ENCODE measurements at places on chromosomes 5 and 9.

GRCh38 chr5:40364441-40364840 lies 315.3 kb upstream of the PTGER4 start:
- H3K4me1 ChIP-seq: no peaks in the 10 kb centered on the region
- H3K4me3 ChIP-seq: no peak overlapping the region
- no peaks in the 10 kb centered on the region for H3K36me3 ChIP-seq
- DNase-seq: no peak
- no peaks in the 10 kb centered on the region for H3K27me3 ChIP-seq
- H3K27ac ChIP-seq: no peak overlapping the region

- H3K36me3 ChIP-seq: no peaks in the 10 kb centered on the region
- no peak for DNase-seq
- H3K27ac ChIP-seq: no peak overlapping the region
- no peaks in the 10 kb centered on the region for H3K4me1 ChIP-seq
- no peaks in the 10 kb centered on the region for H3K27me3 ChIP-seq
Observed at GRCh38 chr5:61731946-61732314, 399.9 kb downstream of the ZSWIM6 start.

DNA sequence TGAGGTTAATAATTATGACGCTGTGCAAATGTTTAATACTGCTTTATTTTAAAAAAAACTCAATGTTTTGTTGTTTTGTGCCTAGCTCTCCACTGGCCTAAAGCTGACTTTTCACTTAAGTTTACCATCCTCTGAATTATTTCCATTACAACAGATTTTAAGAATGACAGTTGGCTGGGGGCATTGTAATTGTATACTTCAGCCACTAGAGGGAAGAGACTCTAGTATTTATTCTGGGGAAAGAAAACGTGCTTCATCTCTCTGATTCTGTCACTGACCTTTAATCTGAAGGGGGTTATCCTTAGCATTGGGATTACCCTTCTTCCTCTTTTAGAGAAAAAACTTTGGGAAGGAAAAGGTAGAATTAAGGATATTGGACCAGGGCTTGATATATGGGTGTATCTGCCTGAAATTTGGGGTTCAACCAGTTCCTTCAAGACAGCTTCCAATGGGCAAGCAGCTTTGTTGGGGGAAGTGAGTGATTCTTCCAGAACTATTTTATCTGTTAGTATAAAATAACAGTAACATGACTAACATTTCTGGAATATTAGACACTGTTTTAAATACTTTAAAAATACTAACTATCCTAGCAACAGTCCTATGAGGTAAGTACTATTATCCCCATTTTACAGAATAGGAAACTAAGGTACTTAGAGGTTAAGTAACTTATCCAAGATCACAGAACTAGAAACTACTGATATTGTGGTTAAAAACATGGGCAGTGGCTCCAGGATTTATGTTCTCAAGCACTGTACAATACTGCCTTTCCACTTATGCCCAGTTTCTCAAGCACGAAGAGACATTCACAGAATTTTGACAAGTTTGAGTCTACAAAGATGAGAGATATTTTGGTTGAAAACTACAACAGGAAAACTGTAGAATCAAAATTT lies 208.4 kb downstream of the CD180 start:
- DNase-seq: no peak
- H3K27ac ChIP-seq: no peak overlapping the region
- H3K36me3 ChIP-seq: no peaks in the 10 kb centered on the region
- no peaks in the 10 kb centered on the region for H3K4me1 ChIP-seq

GRCh38 chr5:76524101-76524835 lies 98.9 kb downstream of the F2RL2 start:
- no peak overlapping the region for H3K4me3 ChIP-seq
- H3K4me1 ChIP-seq: no peaks in the 10 kb centered on the region
- DNase-seq: no peak
- H3K27me3 ChIP-seq: no peaks in the 10 kb centered on the region
